ENCODE measurements at places on chromosomes 1 and 21.
A peak's percentile ranks its signal among the peaks of the same experiment; 100 is the strongest.

DNA sequence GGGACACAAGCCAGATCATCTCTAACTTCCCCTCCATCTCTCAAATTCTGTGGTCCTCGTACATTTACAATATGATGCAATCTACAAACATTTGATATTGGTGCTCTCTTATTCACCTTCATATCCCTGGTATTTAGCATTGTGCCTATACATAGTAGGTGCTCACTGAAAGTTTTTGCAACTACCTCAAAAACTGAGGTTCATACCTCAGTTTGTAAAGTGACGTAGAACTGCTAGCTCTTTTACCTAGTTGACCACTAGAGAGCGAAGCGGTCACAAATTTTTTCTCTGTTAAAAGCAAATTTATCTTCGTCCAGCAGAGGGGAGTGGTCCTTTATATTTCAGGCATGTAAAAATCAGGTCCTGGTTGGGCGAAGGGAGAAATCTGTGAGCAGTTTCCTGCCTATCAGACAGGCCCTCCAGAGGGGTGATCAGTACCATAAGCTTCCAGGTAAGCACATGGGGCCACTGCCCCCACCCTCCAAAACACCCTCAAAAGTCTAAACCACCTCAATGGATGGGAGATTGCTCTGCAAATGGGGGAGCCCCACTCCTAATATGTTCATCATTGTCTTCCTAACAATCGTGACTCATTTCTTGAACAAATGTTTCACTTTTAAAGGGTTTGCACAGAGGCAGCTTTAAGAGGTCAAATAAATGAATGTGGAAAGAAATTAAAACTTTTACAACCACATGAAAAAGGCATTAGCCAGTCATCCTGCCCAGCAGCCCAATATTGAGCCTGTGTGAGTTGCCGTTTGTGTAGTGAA lies 10.6 kb upstream of the HLCS start:
- DNase-seq = peak; percentile 80

DNA sequence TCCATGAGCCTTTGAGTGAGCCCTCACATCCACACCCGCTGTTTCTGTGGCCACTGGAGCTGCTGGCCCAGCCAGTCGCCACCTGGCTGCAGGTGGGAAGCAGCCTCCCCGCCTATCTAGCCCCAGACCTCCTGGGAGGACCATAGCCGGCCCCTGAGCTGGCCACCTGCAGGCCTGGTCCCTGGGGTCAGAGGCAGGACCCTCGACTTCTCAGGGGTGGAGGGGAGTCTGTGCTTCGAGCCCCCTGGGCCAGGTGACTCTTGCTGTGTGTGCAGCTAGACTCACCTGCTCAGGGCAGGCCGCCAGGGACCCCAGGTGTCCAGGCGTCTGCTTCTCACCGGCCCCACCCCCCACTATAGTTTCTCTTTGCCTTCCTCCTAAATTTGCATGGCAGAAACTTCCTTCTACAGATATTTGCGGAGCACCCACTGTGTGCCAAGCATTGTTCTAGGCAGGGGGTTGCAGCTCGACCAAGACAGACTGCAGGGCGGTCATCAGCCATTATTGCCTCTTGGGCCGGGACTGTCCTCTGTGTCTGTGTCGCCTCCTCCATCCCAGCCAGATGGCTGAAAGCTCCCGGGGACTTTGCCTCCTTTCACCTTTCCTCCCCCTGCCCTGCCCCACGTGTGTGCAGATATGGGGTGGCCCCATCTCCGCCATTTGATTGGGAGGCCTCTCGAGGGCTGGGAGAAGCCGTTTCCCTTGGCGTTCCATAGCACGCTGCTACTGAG lies 27.3 kb downstream of the SPSB1 start:
- DNase-seq = no peak

- DNase-seq = no peak
Observed at GRCh38 chr1:59271561-59272260, 25.2 kb upstream of the FGGY start.

- no peak for DNase-seq
Observed at GRCh38 chr1:243513726-243514491, 258.1 kb downstream of the SDCCAG8 start.

GRCh38 chr1:9910076-9910422 lies at the start of gene CTNNBIP1:
CTNNBIP1 (minus strand) TSS chr1:9910269; CDS start chr1:9872064, 38,205 bp downstream.
- DNase-seq = no peak
